IMR-90 (cell line): ENCODE measurements at places on chromosomes 4 and X. TPM values are rescaled to one million over a fixed set of nuclear protein-coding genes. Genes with fewer than 3 reads are reported as not detected.

- H3K4me3 ChIP-seq, result no peak overlapping the region
- peak; percentile 75 for DNase-seq
- peaks cover 20% of the 10 kb centered on the region for H3K36me3 ChIP-seq
These were observed 6.1 kb downstream of the TACC3 start for GRCh38 chr4:1727117-1728031.

GRCh38 chr4:22345678-22346077 is 170.2 kb downstream of the ADGRA3 start:
- H3K27ac ChIP-seq, result no peak overlapping the region
- DNase-seq, result no peak
- no peak overlapping the region for H3K4me3 ChIP-seq
- H3K4me1 ChIP-seq, result no peaks in the 10 kb centered on the region

GRCh38 chr4:116733370-116733769 is 352.0 kb downstream of the TRAM1L1 start:
- no peak for DNase-seq
- no peak overlapping the region for H3K27ac ChIP-seq
- H3K4me3 ChIP-seq, result no peak overlapping the region
- H3K36me3 ChIP-seq, result no peaks in the 10 kb centered on the region

- no peak overlapping the region for H3K4me3 ChIP-seq
- H3K36me3 ChIP-seq, result no peaks in the 10 kb centered on the region
- no peak overlapping the region for H3K27ac ChIP-seq
- H3K4me1 ChIP-seq, result no peaks in the 10 kb centered on the region
- H3K27me3 ChIP-seq, result no peaks in the 10 kb centered on the region
These were observed 1412.9 kb upstream of the PCDH7 start for GRCh38 chr4:29307256-29307655.

- no peak overlapping the region for H3K27ac ChIP-seq
- no peak overlapping the region for H3K4me3 ChIP-seq
- no peaks in the 10 kb centered on the region for H3K36me3 ChIP-seq
- peaks cover 26% of the 10 kb centered on the region for H3K27me3 ChIP-seq
- no peaks in the 10 kb centered on the region for H3K4me1 ChIP-seq
- DNase-seq, result peak; percentile 20
These were observed 47.3 kb upstream of the TLR3 start for GRCh38 chr4:186021461-186022167.

- H3K4me1 ChIP-seq, result peaks cover 4% of the 10 kb centered on the region; the same call in 1 of the 2 replicates
- no peaks in the 10 kb centered on the region; the same call in 1 of the 2 replicates for H3K27me3 ChIP-seq
- DNase-seq, result peak; percentile 91
These were observed 279.3 kb upstream of the DIPK2B start for GRCh38 chrX:45479835-45480422.

DNA sequence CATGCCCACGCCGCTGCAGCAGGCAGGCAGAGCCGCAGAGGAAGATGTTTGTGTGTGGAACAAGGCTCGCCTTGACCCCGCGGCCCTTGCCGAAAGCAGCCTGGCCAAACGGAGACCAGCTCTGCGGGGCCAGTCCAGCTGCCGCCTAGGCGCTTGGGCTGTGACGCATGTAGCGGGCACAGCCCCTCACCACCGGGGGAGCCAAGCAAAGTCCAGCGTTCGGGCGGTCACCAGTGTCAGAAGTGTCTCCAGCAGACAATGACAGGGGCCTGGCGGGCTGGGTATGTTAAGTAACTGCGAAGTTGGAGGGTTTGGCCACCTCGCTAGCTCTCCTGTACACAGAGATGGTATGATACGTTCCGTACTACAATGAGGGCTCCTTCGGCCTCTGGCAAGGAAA is 1.3 kb downstream of the AMER1 start:
- no peaks in the 10 kb centered on the region; the same call in 1 of the 2 replicates for H3K27me3 ChIP-seq
- no peaks in the 10 kb centered on the region for H3K36me3 ChIP-seq
- peak overlapping the region; percentile 77 for H3K27ac ChIP-seq
- DNase-seq, result peak; percentile 1
- H3K4me3 ChIP-seq, result peak overlapping the region; percentile 79

The HERC6 gene
- total RNA-seq, result 0.83 and 1.6 TPM in 2 replicates

The LAP3 gene
- 91.6 and 93.0 TPM in 2 replicates for total RNA-seq

The NPNT gene
- total RNA-seq, result not detected in 2 replicates

The SHOX gene
- not detected in 2 replicates for total RNA-seq

The ARSJ gene
- 126 and 143 TPM in 2 replicates for total RNA-seq

The SMIM10 gene
- total RNA-seq, result 2.3 and 3.6 TPM in 2 replicates

The PJA1 gene
- 24.4 and 26.7 TPM in 2 replicates for total RNA-seq
